ENCODE measurements at places on chromosomes 7 and 10.

DNA sequence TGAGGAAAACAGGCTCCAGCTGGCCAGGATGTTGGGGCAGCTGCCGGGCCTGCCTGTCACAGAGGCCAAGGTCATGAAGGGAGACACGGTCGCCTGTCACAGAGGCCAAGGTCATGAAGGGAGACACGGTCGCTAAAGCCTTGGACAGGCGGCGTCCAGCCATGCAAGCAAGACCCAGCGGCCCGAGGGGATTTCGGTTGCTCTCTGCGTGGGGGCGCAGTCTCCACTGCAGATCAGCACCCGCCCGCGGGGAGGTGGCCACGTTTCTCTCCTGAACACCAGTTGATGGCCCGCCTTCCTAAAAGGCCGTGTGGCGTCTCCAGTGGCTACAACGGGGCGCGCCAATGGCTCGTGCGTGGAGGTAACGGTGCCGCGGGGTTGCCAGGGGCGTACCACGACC lies 67.0 kb upstream of the PCGF5 start:
- no peak for DNase-seq

DNA sequence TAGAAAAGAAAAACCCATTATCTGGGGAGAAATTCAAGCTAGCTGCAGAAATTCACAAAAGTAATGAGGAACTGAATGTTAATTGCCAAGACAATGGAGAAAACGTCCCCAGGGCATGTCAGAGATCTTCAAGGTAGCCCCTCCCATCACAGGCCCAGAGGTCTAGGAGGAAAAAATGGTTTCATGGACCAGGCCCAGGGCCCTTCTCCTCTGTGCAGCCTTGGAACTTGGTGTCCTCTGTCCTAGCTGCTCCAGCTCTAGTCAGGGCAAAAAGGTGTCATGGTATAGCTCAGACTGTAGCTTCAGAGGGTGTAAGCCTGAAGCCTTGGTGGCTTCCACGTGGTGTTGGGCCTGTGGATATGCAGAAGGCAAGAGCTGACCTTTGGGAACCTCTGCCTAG lies 411.8 kb downstream of the ADRA2A start:
- DNase-seq, result no peak

GRCh38 chr7:68712956-68713495 lies 885.2 kb upstream of the AUTS2 start:
- DNase-seq, result no peak

- no peak for DNase-seq
Observed at GRCh38 chr7:47478017-47478344, 103.9 kb downstream of the TNS3 start.

DNA sequence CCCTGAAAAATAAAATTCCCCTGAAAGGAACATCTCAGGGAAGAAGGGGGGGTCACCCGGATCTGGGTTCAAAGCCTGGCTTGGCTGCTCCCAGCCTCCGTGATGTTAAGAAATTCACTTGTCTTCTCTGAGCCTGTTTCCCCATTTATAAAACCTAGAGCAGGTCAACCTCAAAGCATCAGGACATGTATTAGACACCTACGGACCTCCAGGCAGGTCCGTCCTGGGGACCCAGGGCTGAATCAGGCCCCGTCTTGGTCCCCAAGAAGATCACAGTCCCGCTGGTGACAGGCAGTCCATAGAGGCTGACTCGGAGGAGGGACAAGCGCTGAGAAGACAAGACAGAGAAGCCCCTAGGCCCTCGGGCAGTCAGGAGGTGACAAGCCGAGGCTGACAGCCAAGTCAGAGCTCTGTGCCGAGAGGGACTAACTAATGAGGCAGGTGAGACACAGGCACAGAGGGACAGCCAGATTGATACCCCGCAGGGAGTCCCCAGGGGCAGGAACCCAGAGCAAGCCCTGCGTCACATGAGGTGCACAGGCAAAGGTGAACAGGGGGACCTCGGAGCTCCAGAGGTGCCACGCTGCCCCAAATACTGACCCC lies 2.9 kb downstream of the MYL10 start:
- no peak for DNase-seq

DNA sequence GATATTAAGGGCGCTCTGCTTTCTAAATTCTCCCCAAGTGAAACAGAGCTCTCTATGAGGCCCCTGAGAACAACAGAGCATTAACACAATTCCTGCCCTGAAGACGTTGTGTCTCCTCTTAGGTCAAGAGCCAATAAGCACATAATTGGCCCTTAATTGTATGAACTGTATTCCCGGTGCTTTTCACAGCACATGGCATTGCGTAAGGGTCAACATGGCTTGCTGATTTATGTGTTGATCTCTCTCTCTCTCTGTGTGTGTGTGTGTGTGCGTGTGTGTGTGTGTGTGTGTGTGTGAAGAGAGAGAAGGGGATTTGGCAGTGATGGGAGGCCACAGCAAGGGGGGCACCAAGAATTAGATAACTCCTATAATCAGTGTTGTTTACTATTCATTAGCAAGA lies 40.5 kb downstream of the LYZL1 start:
- no peak for DNase-seq

- DNase-seq, result no peak
Observed at GRCh38 chr10:111035542-111035941, 41.3 kb upstream of the ADRA2A start.

DNA sequence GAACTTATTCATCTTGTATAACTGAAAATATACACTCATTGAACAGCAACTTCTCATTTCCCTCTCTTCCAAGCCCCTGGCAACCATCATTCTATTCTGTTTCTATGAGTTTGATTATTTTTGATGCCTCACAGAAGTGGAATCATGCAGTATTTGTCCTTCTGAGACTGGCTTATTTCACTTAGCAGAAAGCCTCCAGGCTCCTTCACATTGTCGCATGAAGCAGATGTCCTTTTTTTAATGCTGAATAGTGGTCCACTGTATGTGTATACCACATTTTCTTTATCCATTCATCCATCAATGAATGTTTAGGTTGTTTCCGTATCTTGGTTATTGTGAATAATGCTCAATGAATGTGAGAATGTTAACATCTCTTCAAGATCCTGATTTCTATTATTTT lies 238.2 kb upstream of the KLF14 start:
- no peak for DNase-seq

DNA sequence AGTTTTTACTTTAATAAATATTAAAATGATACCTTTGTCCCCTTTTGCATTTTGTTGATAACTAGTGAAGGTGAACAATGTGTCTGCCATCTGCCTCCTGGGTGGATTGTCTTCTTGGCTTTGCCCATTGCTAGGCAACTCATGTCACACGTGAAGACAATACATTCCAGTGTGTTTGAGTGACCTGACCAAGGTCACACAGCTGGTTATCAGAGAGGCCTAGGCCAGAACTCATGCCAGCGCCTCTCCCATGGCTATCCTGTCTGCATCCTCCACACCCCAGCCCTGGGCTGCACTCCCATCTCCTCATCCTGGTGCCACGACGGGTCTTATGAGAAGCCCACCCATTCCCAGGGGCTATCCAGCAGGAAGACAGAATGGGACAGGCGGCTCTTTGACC lies 108.7 kb downstream of the PLCE1 start:
- no peak for DNase-seq

DNA sequence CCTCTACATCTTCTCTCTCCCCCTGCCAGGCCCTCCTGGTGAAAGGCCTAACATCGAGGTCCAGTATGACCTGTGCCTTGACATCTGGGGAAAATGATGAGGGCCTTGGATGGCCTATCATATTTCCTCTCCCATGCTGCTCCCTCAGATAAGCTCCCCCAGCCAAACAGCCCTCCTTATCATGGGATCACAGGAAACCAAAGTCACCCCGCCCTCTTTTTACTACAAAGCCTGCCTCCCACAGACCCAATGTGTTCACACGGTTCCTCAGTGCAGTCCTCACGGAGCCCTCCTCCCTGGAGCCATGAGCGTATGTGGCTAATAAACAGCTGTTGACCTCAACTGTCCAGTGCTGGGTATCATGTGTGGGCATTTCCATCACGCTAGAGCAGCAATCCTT lies 32.0 kb downstream of the C10orf90 start:
- DNase-seq, result no peak

DNA sequence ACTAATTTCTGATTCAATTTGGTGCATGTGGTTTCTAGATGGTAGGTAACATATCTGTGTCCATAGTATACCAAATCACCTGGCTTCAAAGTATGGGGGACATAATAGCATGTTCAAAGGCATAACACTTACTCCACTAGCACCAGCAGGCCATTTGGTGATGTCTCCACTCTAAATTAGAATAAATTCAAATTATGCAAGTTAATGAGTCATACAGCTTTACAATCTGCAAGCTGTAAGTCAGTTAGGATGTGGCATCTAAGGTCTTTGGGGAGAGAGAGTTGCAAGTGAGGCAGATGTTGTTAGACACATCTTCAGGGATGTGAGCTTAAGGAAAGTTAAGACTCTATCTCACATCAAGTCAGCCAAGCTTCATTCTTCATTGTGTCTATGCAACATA lies 506.4 kb upstream of the GRM3 start:
- DNase-seq, result no peak

DNA sequence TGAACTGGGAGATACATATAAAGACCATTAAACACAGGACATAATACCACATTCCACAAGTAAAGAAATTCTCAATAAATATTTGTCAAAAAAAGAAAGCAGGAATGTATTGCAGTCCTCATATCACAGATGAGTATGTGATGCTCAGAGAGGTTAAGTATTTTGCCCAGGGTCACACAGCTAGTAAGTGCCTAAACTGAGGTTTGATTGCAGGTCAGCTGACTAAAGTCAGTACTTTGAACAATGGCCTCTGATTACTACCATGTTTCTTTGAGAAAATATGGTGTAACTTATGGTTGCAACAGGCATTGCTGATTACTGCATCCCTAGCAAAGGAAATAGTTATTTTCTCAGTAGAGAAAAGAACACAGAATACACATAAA lies 267.1 kb downstream of the ELMO1 start:
- no peak for DNase-seq

- no peak for DNase-seq
Observed at GRCh38 chr10:12484002-12484918, 134.9 kb downstream of the CAMK1D start.

GRCh38 chr7:117756586-117757085 lies 116.6 kb downstream of the CTTNBP2 start:
- DNase-seq, result no peak

GRCh38 chr7:27109466-27110185 lies 7.1 kb upstream of the HOXA2 start:
- no peak for DNase-seq

DNA sequence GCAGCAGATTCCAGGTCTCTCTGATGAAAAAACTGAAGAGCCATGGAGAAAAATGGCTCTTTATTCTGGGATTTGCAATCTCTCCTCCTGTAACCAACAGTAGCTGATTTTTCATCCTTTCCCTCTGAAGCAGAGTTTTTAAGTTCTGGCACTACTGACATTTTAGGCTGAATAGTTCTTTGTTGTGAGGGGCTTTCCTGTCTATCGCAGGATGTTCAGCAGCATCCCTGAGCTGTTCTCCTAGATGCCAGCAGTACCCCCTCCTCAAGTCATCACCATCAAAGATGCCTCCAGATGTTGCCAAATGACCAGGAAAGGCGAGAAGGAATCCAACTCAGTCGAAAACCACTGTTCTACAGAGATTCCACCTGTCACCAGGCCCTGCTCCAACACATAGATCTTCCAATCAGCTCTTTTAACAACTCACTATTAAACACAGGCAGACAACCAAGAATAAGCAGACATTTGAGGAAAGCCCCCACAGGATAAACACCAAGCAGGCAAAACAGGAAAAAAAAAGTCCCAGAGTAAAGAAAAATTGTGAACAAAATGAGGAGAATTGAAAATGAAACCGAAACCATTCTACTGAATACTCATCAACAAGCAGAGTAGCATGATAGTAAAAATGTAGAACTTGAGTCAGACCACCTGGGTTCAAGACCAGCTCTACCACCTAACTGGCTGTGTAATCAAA lies 124.8 kb downstream of the MPP7 start:
- peak; percentile 49 for DNase-seq

GRCh38 chr10:6202098-6202683 lies 541 bp upstream of the PFKFB3 start:
- DNase-seq, result no peak

- DNase-seq, result no peak
Observed at GRCh38 chr7:122412883-122413282, 108.3 kb upstream of the FEZF1 start.

- no peak for DNase-seq
Observed at GRCh38 chr7:137987968-137988367, 13.9 kb downstream of the CREB3L2 start.

DNA sequence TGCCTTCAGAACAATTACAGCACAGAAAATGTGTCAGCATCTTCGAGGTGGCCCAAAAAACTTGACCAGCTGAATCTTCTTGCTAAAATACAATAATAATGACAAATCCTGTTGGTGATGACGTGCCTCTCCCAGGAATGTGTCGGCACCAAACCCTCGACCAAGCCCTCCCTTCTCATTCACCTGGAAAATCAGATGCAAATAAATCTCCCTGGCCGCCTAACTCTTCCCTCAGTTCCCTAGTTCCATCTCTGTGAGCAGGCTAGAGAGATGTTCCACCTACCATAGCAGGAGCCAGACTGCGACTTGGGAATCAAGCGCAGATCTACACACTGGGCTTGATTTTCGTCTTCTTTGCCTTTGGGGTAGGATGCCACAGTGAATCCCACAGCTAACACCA lies 4.1 kb downstream of the PRSS1 start:
- DNase-seq, result no peak

GRCh38 chr7:151135866-151136843 lies 31.3 kb downstream of the GBX1 start:
- DNase-seq, result no peak

GRCh38 chr7:70336536-70336935 lies 738.3 kb downstream of the AUTS2 start:
- no peak for DNase-seq

DNA sequence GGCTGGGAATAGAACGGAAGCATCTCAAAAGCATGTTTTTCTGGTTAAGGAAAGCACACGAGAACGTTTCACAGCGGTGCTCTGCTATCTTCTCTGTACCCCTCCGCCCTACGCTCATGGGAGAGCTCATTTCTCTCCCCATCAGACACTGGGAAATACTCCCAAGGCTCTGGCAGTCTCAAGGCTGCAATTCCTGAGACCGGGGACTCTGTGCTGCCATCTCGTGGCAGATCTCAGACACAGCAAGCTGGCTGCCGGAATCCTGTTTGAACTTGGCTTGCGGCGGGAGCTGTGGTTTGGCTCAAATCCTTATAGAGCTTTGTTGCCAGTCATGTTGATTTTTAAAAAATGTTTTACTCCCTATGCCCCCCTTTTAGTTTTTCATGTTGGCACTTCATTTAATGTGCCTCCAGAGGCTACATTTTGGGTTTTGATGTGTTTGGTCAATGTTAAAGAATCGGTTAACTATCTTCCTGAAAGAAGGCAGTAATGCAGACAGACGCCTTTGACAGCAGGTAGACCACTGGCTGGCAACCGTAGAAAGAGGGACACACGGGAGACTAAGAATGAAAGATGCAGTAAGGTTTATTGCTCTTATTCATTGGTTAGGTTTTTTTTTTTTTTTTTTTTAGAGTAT lies 27.6 kb downstream of the BMPER start:
- peak; percentile 52 for DNase-seq

DNA sequence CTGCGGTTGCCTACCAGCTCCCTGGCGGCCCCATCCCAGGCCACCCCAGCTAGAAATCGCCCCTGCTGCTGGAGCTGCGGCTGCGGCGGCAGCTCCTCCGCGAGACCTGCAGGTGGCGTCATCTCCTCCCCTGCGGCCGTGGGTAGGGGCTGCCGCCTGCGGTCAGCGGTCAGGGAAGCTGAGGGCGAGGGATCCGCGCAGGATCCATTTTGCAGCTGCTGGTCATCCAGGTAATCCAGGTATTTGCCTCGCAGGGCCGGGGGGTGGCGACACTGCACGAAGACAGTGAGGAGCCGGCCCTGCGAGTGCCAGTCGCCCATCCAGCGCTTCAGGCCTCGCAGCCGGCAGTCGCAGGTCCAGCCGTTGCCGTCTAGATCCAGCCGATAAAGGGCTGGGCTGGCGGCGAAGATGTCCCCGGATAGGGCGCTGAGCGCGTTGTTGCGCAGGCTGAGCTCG lies 1.5 kb downstream of the TRIL start:
- DNase-seq, result no peak
